ENCODE measurements at places on chromosomes 13 and 19.

- DNase-seq, result no peak
These were observed 197.1 kb downstream of the ITGBL1 start for GRCh38 chr13:101649488-101650126.

DNA sequence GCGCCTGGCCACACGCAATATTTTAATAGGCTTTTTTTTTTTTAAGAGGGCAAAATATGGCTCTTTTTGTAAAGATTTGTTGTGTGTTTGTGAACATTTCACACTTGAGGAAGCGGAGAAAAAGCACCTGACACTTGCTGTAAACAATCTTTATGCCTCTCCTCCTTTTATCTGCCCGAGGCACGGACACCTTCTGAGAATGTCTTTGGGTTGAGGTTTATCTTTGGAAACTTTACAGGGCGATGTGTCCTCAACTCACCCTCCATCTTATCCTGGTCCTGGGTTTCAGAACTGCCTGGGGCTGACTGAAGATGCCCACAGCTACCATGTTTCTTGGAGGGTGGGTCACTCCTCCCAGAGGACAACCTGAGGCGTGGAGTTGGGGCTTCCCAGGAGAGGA, 44.0 kb downstream of the ZNF627 start:
- DNase-seq, result no peak

DNA sequence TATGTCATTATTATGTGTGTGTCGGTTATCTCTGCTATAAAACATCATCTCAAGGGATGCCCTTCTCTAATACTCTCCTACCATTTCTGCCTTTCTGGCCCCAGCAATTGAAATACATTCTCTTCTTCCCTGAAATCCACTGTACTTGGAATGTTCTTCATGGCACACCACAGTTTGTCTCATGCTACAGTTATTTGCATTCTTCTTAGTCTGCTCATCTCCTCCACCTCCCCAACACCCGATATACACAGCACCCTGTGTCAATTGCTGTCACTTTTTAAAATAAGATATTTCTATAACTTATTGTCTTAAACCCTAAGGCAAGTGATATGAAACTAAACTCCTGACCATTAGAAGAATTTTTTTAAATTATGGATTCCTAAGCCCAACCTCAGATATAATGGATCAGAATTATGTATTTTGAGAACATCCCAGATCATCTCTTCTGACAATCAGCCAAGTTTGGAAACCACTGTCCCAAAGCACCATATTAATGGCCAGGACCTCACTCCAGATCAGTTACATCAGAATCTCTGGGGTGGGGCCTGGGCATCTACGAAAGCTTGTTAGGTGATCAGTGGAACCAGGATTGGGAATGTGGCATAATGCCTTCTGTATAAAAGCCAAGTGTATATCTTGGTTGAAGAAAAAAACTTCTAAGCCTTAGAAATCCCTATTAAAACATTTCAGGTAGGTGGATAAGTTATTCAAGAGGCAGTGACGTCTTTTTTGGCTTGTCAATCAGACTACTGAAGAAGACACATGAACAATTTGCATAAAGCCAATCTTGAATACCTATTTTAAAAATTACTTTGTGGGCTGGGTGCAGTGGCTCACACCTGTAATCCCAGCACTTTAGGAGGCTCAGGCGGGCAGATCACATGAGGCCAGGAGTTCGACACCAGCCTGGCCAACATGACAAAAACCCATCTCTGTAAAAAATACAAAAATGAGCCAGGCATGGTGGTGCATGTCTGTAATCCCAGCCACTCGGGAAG, 30.0 kb upstream of the KBTBD7 start:
- no peak for DNase-seq

GRCh38 chr13:98534821-98535220, 42.1 kb downstream of the STK24 start:
- no peak for DNase-seq

DNA sequence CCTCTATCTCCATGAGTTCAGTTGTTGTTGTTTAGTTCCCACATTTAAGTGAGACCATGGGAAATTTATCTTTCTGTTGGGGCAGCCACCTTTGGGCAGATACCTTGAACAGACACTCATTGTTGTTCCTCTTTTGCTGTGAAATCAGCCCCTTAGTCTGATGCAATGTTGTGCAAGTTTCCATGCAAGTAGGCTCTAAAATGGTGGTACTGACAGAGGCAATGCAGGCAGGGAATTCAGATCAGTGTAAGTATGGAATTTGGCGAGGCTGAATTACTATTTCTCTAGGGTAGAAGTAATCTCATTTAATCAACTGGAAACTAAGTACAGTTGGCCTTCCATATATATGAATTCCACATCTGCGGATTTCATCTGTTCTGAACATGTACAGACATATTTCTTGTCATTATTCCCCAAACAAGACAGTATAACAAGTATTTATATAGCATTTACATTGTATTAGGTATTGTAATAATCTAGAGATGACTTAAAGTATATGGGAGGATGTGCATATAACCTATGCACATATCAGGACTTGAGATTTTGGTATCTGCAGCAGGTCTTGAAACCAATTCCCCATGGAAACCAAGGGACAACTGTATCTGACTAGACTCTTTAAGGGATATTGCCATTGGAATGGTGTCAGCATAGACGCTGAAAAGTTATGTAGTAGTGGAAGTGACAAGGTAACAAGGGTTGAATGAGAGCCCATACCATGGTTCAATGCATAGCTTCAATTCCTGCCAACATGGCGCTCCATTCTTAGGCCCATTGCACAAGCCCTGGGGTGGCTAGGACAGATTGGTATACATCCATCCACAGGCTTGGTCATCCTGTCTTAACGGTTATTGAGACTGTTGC, 281.5 kb upstream of the HTR2A start:
- no peak for DNase-seq

DNA sequence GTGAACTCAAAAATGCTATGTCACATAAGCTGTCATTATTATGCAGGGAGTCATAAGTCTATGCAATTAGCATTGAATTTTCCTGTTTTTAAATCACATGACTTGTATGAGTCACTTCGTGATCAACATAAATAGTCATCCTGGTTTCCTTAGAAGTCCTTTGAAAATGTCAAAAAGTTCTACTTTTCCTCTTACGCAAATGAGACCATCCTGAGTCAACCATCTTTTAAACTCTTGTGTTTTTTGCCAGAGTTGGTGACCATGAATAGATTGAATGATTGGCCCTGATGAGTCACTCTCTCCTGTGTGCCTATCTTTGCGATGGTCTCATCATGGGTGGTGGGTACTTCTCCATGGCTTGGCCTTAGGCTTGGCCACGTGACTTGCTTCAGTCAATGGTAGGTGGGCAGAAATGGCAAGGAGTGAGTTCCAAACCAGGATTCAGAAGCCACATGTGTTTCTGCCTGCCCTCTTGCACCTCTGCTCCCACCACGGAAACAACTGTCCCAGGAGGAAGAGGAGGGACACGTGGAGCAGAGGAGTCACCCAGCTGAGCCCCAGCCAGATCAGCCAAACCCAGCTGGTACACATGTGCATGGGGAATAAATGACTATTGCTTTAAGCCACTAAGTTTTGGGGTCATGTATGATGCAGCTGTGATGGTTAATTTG, 123.5 kb upstream of the CACNA1A start:
- no peak for DNase-seq

DNA sequence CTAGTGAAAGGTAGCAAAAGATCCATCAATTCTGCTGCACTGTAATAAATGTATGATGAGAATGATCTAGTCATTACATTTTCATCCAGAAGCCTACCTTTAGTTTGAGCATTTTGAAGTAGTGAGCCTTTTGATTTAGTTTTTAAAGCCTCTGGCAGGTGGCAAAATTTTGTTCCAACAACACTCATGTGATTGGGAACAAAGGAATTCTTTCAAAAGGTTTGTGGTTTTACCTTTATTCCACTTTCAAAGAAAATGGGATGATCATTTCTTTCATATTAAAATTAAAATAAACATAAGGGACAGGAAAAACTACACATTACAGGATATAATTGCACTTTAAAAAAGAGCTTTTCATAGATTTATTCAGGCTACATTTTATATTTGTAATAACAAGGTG, 260.2 kb downstream of the DACH1 start:
- DNase-seq, result no peak

- no peak for DNase-seq
These were observed 23.1 kb downstream of the CACNA1A start for GRCh38 chr19:13483215-13483614.

DNA sequence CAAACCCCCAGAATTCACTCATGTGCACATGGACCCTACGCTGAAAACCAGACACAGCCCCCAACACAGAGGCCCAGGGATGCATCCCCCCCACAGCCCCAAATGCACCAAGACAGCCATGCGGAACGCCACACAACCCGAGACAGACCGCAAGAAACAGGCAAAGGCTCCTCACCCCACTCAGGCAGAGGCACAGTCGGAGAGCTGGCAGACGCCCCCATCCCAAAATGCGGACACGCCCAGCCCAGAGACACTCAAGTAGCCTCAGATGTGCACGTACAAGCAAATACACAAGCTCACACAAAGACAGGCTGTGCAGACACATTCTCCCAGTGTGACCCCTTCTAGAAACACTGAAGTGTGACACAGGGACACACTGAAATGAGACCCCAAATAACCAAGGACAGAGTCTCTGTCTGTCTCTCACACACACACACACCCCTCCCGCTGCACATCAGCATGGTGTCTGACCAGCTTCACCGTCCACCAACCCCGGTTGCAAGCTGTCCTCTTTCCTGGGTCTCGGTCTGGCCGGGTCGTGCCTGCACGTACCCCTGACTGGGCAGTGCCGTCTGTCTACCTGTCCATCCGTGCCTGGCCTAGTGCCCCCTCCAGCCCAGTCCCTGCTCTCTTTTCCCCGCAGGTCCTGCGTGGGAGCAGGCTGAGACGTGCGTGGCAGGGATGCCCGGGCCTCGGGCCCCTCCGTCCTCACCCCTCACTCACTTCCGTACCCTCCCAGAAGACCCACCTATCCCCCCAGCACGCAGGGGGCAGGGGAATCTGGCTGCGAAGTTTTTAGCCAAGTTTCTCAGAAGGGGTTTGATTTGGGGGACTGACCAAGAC, 16.1 kb downstream of the ERFL start:
- DNase-seq, result no peak

DNA sequence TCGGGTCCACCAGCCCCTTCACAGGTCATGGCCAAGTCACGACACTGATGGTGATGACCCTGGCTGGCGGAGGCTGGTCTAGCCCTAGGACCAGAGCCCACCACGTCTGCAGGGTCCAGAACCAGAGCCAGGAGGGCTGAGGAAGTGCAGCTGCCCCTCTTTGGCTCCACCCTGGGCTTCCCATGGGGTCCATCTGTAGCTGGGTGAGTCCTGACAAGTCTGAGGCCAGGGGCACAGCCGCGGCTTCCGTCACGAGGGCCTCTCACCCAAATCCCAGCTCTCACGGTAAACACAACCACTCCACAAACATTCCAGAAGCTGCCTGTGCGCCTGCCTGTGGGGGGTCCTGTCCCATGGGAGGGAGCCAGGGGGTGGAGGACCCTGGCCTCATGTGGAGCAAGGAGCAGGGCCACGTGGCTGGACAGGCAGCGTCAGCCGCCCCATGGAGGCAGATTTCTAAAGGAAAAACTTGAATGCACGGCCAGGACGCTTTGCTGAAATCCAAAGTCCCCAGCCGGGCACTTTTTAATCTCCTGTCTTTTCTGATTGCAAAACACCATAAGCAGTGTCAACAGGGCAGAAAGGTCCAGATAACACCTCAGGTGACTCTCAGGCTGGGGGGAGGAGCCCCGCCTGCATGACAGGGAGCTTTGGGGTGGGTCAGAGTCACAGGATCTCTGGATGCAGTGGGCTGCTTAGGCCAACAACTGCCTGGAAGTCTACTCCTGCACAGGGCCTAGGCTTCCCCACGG, 29.9 kb downstream of the CEBPG start:
- DNase-seq, result no peak

DNA sequence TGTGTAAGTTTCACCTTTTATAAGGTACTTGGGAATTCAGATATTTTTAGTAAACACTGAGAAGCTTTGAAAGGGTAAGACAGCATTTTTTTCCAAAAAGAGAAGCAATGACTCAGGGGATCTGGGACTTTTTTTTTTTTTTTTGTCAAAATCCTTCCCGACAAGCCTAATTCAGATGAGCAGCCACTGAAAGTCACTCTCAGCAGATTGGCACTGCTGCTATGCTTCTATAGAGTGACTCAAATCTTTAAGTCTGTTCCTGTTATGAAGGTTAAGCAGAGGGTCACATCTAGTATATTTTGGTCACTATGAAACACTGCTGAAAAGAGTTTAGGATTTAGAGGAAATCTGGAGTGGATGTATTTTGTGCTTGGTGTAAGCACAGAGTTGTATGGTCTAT, 571.1 kb downstream of the MYO16 start:
- no peak for DNase-seq

DNA sequence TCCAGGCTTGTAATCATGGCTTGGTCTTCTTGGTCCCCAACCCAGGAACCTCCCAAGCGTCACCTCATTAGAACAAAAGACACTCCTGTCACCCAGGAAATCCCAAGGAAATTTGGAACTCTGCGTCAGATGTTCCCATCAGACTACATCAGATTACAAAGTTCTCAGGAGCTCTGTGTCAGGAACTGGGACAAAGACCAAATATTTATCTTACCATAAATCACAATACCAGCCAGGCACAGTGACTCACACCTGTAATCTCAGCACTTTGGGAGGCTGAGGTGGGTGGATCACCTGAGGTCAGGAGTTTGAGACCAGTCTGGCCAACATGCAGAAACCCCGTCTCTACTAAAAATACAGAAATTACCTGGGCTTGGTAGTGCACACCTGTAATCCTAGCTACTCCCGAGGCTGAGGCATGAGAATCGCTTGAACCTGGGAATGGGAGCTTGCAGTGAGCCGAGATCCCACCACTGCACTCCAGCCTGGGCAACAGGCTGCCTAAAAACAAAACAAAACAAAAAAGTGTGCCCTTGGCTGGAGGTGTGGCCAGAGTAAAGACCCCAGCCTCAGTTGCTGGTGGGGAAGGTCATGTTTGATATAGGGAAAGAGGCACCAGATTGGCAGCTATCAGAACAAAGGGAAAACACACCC, 16.7 kb upstream of the CCDC124 start:
- no peak for DNase-seq

- DNase-seq, result no peak
These were observed 48.1 kb upstream of the RAP2A start for GRCh38 chr13:97385854-97386253.

DNA sequence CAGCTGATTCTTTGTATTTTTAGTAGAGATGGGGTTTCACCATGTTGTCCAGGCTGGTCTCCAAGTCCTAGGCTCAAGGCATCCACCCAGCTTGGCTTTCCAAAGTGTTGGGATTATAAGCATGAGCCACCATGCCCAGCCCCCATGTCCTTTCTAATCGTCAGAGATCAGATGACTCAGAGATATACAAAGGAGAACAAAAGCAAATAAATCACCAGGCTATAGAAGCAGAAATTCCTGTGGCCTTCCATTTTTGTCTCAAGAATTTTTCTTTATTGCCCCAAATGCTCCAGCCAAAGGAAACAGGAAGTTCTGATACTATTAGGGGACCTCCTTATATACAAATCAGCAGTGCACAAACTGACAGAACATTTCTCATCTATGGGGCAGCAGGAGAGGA, 207.8 kb downstream of the RFC3 start:
- DNase-seq, result no peak

DNA sequence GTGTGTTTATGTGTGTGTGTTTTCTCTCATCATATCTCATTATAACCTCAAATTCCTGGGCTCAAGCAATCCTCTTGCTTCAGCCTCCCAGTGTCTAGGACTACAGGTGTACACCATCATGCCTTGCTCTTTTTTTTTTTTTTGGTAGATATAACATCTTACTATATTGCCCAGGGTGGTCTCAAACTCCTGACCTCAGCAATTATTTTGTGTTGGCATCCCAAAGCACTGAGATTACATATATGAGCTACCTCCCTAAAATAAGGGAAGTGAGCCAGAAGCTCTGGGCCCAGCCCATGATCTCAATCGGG, 448 bp upstream of the ZNF543 start:
- no peak for DNase-seq
